ENCODE measurements at places on chromosomes 3 and 15.

DNA sequence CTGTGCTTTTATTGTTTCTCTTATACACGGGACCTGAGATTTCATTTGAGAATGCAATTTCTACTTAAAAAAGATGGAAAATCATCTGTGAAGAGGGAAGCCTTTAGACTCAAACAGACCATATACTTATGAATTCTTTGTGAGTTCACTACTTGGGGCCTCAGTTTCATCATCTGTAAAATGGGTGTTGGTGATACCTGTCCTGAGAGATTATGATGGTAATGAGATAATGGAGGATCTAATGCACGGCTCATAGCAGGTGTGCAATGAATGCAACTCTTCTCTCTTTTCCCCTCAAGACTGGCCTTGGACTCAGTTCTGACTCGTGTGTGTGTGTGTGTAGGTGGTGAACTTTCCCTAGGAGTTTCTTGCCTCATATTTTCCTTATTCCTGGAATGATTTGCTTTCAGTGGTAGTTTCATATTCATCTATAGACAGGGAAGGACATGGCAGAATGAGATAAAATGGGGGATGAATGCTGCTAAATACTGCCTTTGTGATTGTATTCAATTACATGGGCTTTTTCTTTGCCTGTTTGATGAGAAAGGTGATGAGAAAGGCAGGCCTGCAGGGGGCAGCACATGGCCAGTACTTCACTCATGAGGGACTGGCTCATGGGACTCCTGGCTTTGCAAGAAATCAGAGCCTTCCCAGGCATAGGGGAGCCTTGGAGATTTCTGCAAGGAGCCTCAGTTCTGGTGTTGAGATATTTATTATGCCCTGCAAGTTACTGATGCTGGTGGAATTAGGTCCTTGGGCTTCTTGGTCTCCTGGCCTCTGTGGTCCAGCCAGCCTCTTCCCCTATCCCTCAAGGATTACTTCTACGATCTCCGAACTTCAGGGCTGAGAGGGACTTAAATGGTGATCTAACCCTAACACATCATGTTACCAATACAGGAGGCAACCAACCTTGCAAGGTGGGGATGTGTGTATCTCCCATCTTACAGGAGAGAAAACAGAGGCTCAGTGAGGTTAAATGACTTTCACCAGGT lies 70.7 kb downstream of the RPLP1 start:
- DNase-seq: peak; percentile 62

- DNase-seq: no peak
These were observed 162.9 kb downstream of the TIGIT start for GRCh38 chr3:114456742-114457141.

GRCh38 chr15:43107751-43108150 lies 1.9 kb upstream of the UBR1 start:
- no peak for DNase-seq

- DNase-seq: no peak
These were observed 32.9 kb upstream of the RFTN1 start for GRCh38 chr3:16546186-16547010.
